ENCODE measurements at places on chromosomes 12 and 14.
A peak's percentile ranks its signal among the peaks of the same experiment; 100 is the strongest.

DNA sequence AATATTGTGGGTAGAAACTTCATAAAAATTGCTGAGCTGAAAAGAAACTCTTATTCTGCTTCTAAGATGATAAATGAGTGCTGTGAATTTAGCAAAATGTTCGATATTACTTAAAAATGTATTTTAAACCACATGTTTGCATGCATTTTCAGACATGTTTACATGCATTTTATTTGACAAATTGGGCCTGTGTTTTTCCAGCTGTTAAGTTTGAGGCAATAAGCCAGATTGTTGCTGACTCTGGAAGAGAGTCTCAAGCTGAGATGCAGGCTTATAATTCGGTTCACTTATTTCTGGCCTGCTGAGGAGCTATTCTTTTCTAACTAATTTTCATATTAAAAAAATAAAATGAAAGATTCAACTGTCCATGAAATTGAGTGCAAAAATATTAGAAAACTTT, 110.1 kb downstream of the SYNE2 start:
- no peak for DNase-seq

DNA sequence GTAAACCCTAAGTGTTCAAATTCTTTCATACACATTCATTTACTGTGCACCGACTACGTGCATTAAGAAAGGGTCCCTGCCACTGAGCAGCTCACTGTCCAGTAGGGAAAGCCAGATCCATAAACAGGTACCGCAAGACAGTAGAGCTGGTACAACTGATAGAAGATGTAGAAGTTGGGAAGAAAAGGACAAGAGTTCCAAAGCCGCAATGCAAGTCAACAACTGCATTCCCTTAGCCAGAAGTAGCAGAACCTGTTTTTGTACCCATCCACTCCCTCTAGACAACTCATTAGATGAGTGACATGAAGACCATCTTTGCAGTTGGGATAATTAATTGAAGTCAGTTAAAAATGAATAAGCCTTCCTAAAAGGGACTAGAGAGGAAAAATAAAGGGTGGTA, 1.3 kb downstream of the SENP1 start:
- no peak for DNase-seq

DNA sequence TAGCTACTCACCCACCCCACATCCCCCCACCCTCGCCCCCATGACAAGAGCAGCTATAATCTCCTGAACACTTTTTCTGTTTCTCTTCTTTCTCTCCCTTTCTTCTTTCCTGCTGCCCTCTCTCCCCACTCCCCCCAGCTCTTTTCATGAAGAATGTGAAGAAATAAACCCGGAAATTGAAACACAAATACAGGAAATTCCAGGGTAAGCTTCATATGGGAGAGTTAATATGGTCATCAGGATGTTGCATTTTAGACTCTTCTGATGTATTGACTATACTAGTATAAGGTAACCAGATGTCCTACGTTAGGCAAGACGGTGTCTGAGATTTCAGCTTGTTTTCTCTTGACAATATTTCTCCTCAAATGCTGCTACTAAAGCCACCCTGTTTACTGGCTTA, 41.6 kb upstream of the LRIG3 start:
- no peak for DNase-seq

DNA sequence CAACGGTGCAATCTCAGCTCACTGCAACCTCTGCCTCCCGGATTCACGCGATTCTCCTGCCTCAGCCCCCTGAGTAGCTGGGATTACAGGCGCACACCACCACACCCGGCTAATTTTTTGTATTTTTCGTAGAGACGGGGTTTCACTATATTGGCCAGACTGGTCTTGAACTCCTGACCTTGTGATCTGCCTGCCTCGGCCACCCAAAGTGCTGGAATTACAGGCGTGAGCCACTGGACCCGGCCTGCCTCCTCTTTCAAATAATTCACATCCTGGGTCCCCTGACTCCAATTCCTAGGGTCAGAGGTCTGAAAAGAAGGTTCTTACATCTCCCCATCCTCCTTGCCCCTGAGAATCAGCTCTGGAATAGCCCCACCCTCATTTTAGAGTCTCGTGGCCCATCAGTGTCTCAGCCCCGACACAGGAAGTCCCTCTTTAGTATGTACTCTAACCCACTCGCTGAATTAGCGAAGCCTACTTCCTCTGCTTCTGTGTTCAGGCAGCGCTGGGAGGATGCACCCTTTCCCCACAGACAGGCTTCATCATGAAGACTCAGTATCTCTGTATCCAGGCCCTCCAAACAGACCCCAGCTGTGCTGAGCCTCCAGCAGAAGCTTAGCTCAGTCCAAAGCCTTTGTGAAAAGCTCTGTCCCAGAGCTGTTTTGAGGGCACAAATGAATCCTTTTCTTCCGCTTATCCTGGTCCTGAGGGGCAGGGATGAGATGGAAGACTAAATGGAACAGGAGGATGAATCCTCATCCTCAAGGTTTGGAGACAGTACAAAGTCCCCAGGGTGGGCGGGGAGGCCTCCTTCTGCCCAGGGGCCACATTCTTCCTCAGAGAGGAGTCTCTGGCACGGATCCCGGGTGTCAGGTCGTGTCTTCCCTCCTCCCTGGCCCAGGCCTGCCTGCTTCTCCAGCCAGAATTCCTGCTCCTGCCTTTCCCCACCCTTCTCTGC, 3.5 kb downstream of the LPAR5 start:
- peak; percentile 15 for DNase-seq

DNA sequence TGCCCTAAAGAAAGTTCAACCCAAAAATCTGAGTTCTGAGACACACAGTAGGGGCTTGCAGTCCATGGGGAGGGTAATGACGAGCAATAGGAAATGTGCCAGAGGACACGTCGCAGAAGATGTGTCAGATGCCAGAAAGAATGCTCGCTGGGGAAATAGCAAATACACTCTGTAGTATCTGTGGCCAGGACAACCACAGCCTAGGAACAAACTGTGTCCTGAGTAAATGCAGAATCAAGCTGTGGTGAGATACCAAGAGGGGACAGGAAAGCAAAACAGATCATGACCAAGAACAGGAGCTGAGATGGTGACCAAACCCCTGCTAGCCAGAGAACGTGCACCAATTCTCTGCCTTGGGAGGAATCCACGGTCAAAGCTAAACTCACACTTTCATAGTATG, 9.1 kb downstream of the CRACR2A start:
- DNase-seq: no peak

- no peak for DNase-seq
Measured at GRCh38 chr14:57657487-57657886, 163.8 kb upstream of the CCDC198 start.

GRCh38 chr14:52043690-52044089, 25.2 kb downstream of the NID2 start:
- no peak for DNase-seq

DNA sequence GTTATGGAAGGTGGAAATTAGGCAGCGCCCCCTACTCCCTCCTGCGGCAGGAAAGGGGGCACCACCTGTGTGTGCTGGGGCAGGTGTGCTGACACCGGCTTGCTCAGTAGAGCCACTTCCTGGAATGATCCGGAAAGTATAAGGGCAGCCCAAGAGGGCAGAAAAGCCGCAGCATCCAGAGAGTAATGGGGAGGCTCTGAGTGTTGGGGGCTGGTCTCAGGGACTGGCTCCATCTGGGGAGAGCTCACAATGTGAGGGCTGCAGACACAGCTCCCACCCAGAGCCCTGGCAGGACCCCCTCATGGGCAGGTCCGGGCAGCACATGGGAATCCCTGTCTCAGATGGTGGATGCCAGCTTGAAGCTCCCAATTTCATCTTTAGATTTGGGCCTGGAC, 187.6 kb upstream of the C14orf180 start:
- DNase-seq: no peak

DNA sequence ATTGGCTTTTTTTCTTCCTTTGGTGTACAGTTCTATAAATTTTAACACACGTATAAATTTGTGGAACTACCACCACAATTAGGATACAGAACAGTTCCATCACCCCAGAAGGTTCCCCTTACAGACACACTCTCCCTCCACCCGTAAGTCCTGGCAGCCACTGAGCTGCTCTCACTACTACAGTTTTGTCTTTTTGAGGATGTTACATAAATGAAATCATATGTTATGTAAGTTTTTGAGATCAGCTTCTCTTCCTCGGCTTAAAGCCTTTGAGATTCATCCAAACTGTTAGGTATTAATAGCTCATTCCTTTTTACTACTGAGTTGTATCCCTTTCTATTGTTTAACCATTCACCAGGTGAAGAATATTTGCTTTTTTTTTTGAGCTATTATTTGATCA, 74.3 kb upstream of the SLC24A4 start:
- no peak for DNase-seq

DNA sequence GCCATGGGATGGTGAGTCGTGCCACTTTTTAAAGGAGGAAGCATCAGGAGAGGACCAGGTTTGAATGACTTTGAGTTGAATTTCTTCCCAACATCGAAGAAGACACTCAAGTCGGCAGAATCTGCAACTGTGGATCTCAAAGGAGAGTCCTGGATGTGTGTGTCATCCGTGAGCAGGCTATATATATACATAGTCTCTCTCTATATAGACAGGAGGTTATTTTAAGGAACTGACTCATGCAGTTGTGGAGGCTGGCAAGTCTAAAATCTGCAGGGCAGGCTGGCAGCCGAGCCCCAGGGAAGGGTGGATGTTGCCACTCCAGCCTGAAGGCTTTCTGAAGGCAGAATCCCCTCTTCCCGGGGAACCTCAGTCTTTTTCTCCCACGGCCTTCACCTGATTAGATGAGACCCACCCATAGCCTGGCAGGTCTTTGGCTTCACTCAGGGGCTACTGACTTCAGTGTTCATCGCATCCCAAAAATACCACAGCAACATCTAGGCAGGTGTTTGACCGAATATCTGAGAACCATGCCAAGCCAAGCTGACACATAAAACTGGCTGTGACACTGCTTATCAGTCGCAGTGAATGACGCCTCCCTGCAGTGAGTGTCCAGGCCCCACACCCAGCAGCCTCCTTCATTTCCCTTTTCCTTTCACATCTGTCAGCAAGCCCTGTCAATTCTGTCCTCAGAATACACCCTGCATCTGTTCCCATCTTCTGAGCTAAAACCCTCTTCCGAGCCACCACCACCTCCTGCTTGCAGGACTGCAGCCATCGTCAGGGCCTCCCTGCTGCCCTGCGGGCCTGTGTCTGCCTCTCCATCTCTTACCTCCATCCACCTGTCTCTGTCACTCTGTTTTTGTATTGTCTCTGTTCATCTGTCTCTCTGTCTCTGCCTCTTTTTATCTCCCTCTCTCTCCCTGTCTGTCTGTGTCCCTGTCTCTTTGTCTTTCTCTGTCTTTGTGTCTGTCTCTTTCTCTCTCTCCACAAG, 54.0 kb downstream of the ZNF664 start:
- DNase-seq: no peak

GRCh38 chr12:105078712-105079570, 5.3 kb downstream of the ALDH1L2 start:
- no peak for DNase-seq

DNA sequence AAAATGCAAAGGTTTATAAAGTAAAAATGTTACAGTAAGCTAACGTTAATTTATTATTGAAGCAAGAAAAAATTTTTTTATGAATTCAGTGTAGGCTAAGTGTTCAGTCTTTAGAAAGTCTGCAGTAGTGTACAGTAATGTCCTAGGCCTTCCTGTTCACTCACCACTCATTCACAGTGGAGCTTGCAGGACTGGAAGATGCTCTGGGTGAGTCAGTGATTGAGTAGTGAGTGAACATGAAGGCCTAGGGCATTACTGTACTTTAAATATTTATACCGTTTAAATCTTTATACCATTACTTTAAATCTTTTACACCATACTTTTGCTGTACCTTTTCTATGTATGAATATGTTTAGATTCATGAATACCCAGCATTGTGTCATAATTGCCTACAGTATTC, 120.3 kb upstream of the SLC38A4 start:
- no peak for DNase-seq

- DNase-seq: no peak
Measured at GRCh38 chr12:75446857-75447256, 33.7 kb upstream of the GLIPR1 start.

GRCh38 chr14:105275267-105275946, 25.4 kb downstream of the BRF1 start:
- no peak for DNase-seq

- peak; percentile 55 for DNase-seq
Measured at GRCh38 chr12:9039397-9039977, 50.1 kb downstream of the KLRG1 start.

DNA sequence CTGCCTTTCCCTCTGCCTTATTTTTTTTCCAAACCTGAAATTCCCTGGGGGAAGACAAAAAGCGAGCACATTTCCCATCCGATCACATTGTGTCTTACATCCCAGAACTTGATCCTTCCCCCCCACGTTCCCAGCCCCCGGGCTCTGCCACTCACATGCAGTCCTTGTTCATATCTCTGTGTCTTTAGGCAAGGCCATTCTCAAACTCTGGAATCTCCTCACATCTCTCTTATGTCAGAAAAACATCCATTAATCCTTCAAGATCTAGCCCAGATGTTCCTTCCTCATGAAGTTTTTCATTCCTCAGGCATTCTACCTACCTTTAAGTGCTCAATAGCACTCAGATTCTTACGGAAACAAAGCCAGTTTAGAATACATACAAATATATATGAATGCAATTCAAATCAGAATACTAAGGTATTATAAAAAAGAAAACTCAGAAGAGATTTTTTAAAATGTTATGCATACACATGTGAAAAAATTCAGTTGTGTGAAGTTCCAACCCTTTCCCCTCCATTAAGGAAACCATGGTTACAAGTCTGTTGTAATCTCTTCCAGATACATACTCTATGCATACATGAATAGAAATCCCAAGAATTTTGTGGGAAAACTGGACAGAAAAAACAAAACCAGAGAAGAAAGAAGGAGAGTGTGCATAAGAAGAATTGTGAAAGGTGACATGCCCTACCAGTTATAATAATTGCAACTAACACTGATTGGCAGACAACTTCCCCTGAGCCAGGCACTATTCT, 120.3 kb downstream of the SLC38A1 start:
- no peak for DNase-seq

DNA sequence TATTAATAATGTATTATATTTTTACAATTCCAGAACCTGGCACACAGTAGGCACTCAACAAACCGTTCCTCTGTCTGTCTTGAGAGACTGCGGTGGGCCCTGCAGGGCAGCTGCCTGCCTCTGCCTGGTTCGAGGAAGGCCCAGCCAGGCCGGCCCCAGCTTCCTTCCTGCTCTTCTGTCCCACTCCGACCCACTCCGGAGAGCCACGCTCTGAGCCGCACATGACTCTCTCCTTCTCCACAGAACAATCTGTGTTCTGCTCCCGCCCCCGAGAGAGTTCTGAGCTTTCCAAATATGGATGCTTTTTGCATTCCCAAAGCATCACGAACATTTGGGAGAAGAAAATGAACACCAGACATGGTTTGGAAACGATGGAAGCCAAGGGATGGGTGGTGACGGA, 57.3 kb downstream of the TTC7B start:
- DNase-seq: no peak

- DNase-seq: no peak
Measured at GRCh38 chr12:101166866-101167265, 43.2 kb downstream of the SLC5A8 start.

GRCh38 chr12:118350908-118351559, 21.7 kb downstream of the TAOK3 start:
- no peak for DNase-seq

GRCh38 chr14:100955201-100955600, 51.7 kb upstream of the RTL1 start:
- no peak for DNase-seq

DNA sequence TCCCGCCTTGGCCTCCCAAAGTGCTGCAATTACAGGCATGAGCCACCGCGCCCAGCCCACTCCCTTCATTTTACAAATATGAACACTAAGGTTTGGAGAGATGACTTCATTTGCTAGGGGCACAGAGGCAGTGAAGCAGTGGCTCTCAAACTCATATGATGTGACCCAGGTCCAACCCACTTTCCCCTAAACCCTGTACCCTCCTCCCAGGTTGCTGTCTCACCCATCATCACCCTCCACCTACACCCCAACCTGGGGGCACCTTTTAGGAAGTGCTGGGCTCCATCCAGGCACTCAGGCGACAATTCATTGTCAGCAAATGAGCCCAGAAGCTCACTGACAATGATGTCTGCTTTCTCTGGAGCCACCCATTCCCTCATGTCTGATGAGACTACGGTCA, 4.8 kb upstream of the RBM23 start:
- DNase-seq: no peak
